ENCODE measurements at places on chromosomes 13 and 19.
A peak's percentile ranks its signal among the peaks of the same experiment; 100 is the strongest.

DNA sequence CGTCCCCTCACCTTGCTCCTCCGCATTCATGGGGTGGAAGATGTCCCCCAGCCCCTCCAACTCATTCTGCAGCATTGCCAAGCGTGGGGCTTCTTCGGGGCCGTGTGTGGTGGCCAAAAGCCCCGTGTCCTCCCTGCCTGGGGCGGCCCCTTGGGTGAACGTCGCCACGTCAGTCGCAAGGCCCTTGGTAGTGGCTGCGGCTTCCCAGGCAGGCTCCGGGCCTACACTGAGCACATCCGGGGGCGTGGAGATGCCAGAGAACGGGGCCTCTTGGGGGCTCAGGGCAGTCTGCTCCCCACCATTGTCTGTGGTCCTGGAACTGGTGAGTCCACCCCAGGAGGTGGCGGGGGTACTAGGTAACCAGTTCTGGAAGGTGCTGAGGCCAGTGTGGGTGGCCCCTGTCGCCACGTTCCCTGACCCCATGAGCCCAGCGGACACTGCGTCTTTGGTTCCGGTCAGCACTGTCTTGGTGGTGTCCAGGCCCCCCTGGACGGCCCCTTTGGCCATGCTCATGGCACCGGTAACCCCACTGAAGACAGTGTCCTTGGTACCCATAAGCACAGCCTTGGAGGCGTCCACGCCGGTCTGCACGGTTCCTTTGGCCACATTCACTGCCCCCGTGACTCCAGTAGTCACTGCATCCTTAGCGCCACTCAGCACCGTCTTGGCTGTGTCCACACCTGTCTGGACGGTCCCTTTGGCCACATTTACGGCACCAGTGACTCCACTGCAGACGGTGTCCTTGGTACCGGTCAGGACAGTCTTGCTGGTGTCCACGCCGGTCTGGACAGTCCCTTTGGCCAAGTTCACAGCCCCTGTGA is 7.6 kb downstream of the PLIN4 start:
- no peak for DNase-seq

DNA sequence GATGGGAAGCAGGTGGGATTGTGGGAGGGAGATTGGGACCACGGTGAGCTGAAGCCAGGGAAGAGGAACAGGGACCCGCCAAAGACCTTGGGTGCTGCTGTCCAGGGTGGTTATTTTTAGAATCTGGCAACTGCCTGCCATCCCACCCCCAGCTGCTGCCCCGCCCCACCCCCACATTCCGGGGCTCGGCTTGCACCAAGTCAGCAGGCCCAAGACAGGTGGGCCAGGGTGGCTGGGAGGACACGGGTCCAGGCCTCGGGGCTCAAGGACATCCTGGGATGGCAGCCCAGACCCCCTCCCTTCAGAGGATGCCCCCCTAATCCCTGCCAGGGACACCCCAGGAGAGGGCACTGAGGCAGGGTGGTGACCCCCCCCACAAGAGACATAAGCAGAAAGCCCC is 827 bp downstream of the CKM start:
- no peak for DNase-seq

- no peak for DNase-seq
Observed at GRCh38 chr13:22220151-22221135, 549.6 kb downstream of the FGF9 start.

- DNase-seq: no peak
Observed at GRCh38 chr13:40231311-40231710, 435.1 kb downstream of the FOXO1 start.

GRCh38 chr13:88800505-88800904 is 1129.3 kb downstream of the SLITRK5 start:
- no peak for DNase-seq

GRCh38 chr19:38980583-38981374 is 5.2 kb upstream of the FBXO17 start:
- no peak for DNase-seq

DNA sequence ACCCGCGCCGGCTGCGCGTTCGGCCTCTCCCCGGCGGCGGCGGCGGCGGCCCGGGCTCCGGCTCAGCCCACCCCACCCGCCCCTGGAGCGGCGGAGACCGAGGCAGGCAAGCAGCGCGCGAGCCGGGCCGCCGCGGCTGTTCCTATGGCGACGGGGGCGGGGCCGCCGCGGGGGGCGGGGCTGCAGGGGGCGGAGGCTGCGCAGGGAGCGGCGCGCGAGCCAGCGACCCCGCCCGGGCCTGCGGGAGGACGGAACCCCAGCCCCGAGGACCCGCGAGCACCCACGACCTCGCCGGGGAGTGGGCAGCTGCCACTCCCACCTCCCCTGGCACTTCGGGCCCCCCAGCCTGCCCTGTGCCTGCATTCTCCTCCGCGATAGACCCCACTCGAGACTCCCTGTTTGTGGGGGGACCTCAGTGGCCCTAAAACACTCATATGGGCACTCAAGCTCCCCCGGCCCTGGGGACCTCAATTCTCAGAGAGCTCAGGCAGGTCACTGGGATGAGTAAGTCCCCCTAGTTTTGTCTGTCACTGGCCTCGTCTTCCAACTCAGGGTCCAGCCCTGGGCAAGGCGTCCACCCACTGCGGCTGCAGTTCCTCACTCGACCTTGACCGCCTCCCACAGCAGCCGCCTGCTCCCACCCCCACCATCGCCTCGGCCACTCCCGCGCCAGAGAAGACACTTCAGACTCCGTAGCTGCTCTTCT is at the start of gene CTXN1:
Gene CTXN1 (minus strand): TSS at position 115 of the 706 bp plus-strand sequence. CDS start 597 bp downstream, outside the sequence.
- no peak for DNase-seq

DNA sequence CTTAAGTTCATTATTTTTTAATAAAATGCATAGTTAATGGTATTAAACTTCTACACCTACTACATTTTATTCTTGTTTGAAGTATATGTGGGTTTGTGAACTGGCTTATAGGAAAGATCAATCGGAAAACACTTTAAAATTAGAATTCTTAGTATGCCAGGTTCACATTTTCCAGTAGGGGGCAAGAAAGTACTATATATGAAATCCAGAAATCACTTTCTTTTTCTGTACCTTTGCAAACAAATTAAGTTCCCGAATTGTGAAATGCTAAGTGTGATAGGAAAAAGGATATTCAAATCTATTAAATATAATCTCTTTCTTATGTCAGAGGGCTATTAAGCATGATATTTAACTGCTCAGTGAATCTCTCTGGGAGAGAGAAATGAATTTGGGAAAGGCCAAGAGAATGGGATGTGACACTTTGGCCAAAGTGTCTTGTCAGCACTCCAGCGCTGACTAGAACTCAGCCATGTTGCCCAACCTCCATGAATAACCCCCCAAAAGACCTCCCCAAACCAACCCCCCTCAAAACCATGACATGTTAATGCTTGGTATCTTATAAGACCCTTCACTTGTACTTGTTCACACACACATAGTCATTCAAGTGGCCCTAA is 122.6 kb upstream of the SLC10A2 start:
- DNase-seq: peak; percentile 27

- no peak for DNase-seq
Observed at GRCh38 chr13:106352850-106353249, 182.6 kb downstream of the EFNB2 start.

DNA sequence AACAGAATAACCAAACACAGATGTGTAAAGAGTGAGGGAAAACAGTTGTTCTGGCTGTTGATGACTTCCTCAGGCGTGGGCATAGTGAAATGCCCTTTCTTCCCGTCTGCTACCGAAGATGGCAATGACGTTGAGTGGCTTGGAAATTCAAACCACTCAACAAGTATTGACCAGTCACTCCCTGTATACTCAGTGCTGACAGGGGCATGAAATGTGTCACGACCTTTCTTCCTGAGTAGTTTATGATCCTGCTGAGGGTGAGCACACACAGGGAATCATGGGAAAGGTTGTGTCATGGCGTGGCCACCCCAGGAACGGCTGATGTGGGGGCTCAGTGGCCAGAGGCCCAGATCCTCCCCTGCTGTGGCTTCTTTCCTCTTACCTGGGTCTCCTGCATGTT is 87.8 kb upstream of the C1QTNF9B start:
- DNase-seq: no peak

DNA sequence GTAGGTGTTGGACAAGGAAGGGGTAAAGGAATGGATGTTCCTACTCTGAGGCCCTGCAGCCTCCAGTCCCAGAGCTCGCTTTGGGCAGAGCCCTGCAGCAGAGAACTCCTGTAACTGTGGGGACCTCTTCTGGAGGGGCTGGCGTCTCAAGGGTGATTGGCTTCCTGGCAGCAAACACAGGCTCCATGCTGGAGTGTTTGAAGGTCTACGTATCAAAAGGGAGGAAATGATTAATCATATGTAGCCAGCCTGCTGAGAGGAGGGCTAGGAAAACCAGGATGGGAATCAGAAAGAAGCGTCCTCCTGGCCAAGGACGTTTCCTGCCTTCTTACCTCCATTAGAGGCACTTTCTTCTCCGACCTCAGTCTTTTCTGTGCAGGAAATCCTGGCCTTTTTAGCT is 208.5 kb downstream of the TSHZ3 start:
- DNase-seq: no peak

GRCh38 chr13:98507282-98507797 is 69.6 kb downstream of the STK24 start:
- peak; percentile 11 for DNase-seq

- DNase-seq: no peak
Observed at GRCh38 chr13:87975035-87975434, 303.9 kb downstream of the SLITRK5 start.

GRCh38 chr13:113084094-113084942 is 21.3 kb upstream of the F7 start:
- no peak for DNase-seq

DNA sequence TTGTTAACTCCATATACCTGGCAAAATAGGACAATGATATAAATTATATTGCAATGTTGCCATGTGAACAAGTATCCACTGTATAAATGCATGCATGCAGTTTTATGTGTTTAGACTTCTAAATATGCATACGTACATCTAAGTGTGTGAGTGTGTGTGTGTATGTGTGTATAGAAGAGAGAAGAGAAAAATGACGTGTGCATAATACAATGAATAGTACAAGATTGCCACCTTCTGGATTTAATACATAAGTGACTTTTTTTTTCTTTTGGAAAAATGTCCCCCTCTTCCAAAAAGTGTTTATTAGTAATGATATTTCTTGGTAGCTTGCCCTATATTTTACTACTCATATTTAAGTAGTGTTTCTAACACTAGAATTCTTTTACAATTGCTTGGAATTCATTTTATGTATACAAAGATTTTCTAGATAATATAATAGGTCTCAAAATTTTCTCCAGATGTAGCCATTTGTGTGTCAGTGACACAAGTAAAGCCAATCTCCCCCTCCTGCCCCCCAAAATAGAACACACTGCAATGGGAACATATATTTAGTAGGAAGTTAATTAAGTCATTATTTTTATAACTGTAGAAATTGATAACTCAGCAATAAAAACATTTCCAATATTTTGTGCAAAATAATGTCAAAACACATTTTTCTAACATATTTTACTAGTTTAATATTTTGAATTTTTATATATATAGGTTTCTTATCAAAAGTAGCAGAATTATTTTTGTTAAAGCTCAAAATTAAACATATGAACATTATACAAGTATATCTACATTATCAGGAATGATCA is 783.3 kb upstream of the ATXN8OS start:
- peak; percentile 12 for DNase-seq

DNA sequence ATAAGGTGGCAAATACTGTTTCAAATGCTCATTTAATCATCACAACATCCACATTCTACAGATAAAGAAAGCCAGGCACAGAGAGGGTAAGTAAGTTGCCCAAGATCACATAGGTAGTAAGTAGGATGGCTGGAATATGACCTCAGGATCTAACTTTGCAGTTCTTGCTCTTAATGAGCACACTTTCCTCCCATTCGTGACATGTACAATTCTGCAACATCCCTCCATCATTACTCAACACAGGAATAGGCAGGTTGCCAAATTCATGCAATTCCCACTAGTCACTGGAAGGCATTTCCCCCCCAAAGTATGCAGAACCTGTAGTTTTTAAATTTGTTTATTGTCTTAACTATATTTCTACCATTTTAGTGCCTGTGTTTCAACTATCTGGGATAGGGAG is 109.2 kb downstream of the OLFM4 start:
- no peak for DNase-seq

- no peak for DNase-seq
Observed at GRCh38 chr19:18443406-18443805, 5.5 kb upstream of the ISYNA1 start.

- no peak for DNase-seq
Observed at GRCh38 chr13:52797176-52797575, 51.3 kb downstream of the PCDH8 start.

GRCh38 chr13:112953591-112954487 is 15.2 kb upstream of the MCF2L start:
- no peak for DNase-seq

GRCh38 chr13:30619731-30620130 is 2.0 kb downstream of the USPL1 start:
- no peak for DNase-seq

DNA sequence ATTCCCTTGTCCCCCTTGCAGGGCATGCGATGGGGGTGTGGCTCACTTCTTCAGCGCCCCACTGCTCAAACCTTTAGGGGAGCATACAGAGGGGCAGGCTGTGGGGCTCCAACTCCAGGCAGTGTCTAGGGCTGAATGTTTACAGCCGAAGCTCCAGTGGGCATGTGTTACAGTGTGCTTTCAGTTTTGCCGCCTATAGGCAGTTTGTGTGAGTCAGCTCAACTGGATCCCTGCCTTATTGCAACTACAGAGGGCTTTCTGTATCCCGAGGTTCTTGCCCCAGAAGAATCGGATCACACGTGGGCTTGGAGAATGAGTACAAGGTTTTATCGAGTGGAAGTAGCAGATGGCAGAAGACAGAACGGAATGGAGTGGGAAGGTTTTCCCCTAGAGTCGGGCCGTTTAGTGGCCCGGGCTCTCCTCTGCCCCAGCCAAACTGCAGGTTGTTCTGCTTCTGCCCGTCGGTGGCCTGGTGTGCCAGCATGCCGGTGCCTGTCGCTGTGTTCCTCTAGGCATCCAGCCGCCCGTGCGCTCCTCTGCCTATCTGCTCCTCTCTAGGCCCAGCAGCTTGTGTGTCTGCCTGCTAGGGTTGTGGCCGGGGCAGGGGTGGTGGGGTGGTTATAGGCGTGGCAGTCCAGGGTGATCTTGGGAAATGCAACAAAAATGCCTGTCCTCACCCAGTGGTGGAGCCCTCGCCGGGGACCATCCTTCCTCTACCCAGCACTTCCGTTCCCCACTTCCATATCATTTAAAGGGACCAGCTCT is 435.9 kb upstream of the SGCG start:
- no peak for DNase-seq

DNA sequence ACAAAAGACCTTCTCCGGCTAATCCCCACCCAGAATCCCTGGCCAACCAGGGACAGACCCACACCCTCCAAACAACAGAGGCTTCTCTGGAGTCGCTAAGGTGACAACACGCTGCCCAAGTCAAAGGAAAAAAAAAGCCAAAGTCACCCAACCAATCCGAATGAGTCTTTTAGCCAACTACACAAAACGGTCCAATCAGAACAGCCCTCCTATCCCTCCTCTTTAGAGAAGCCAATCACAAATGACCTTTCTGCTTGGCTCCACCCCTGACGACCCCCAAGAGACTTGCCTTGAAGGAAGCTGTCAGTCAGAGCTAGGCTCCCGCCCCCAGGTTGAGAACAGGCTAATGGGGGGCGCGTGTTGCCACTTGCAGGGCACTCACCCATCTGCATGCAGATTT is 6.6 kb upstream of the FBXW9 start:
- peak; percentile 47 for DNase-seq
